ENCODE measurements at places on chromosomes 2 and 18.

- DNase-seq = no peak
Observed at GRCh38 chr2:75268112-75268511, 68.8 kb upstream of the TACR1 start.

GRCh38 chr2:28951910-28952835, 28.9 kb upstream of the TOGARAM2 start:
- DNase-seq = no peak

- DNase-seq = no peak
Observed at GRCh38 chr2:170038734-170039133, 139.2 kb upstream of the MYO3B start.

GRCh38 chr18:73777356-73778031, 370.1 kb downstream of the FBXO15 start:
- no peak for DNase-seq

GRCh38 chr2:43110442-43110871, 115.9 kb downstream of the ZFP36L2 start:
- DNase-seq = no peak

- DNase-seq = no peak
Observed at GRCh38 chr18:79458131-79458838, 62.6 kb downstream of the NFATC1 start.

GRCh38 chr18:75317703-75318102, 107.1 kb downstream of the TSHZ1 start:
- DNase-seq = no peak

DNA sequence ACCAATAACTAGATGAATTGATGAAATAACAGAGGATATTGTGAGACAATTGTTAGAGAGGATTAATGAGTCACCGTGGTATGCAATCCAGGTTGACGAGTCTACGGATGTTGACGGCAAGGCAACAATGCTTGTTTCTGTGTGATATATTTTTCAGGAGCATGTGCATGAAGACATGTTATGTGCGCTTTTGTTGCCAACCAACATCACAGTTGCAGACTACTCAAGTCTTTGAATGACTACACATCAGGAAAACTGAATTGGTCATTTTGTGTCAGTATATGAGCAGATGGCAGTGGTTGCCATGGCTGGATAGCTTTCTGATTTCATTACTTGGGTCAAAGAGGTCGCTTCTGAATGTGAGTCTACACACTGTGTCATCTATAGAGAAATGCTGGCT, 96.8 kb upstream of the CRACDL start:
- DNase-seq = no peak

- DNase-seq = no peak
Observed at GRCh38 chr18:50142441-50143120, 52.4 kb downstream of the MYO5B start.

GRCh38 chr2:207073801-207074678, 91.7 kb downstream of the KLF7 start:
- DNase-seq = peak; percentile 5

- DNase-seq = no peak
Observed at GRCh38 chr18:79579807-79580497, 99.7 kb upstream of the CTDP1 start.

- no peak for DNase-seq
Observed at GRCh38 chr2:163527381-163527780, 208.4 kb downstream of the FIGN start.

DNA sequence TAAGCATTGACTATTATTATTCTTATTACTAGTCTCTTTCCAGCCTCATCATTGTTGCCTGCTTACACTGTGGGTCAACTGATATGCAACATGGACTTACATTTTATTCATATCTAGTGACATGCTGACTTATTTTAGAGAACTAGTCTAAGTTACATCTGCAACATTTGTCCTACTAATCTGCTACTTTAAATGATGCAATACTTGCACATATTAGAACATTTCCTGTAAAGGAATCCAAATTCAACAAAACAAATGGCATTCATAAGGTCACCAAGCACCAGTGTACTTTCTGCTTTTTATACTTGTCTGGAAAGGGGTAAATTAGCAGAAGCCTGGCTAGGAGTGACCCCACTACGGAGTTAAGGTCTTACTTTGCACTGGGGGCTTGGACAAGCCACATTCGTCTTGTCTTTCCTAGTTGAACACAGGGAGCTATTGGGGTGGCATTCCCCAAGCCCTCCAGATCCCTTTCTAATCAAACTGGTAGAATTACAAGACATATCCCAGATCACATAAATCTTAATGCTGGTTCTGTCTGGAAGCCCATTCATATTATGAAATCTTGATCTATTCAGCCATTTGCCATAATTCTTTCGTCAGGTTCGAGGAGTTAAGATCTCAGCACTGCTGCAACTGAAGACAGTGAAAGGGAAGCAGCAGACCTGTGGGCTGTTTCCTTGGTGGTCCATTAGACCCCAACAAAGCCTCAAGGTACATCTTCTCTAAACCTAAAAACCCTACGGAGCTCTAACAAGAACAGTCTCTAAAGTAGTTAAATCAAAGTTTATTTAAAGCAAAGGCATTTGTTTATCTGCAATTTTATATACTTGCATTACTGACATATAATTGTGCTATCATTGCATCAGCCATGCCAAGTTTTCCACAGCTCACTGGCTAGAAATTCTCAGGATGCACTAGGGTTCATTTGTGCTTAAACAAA, 49.9 kb upstream of the RTN4 start:
- no peak for DNase-seq

- no peak for DNase-seq
Observed at GRCh38 chr2:229650059-229650458, 64.3 kb downstream of the DNER start.
